Neural progenitor cell (in vitro differentiated cells): ENCODE measurements at places on chromosomes 3 and 15.

- DNase-seq, result no peak
Observed at GRCh38 chr15:66169023-66169422, 84.5 kb downstream of the MEGF11 start.

- no peak for DNase-seq
Observed at GRCh38 chr15:87245592-87245991, 1010.9 kb downstream of the NTRK3 start.

GRCh38 chr3:1374471-1374870 is 281.6 kb downstream of the CNTN6 start:
- DNase-seq, result peak; percentile 67

GRCh38 chr3:127822682-127823425 is 539 bp upstream of the MGLL start:
- DNase-seq, result peak; percentile 66

GRCh38 chr3:184361932-184362667 is 590 bp downstream of the POLR2H start:
- DNase-seq, result peak; percentile 78

DNA sequence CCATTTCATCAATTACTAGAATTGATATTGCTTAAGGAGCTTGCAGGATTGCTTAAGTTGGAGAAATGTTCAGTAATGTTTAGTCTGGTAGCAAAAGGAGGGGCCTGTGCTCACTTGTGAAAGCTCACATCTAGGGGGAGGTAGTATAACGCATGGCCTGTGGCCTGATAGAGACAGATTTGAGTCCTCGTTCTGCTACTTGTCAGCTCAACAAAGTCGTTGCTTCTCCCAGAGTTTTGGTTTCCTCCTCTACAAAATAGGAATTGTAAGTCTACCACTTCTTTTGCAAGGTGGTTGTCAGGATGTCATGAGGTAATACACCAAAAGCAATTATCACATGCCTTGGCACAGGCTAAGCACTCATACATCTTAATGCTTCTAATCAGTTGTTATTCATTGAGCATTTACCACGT is 1.3 kb downstream of the ST3GAL6 start:
- no peak for DNase-seq

DNA sequence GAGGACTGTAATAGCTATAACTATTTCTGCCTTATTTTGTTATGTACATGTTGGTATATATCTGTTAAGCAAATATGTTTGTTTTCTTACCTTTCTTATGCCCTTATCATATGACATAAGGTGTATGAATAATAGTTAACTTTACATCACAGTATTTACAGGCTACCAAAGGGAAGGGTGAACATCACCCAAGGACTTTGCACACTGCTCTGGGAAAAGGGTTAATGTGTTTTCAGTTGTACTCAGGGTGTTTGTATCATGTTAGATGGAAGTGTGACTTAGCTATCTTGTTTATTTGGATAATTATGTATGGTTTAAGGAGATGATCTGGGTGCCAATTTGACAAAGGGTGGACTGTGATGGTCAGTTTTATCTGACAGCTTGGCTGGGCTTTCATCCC is 60.3 kb downstream of the LSM3 start:
- no peak for DNase-seq

- no peak for DNase-seq
Observed at GRCh38 chr15:51137024-51137423, 42.3 kb upstream of the TNFAIP8L3 start.

DNA sequence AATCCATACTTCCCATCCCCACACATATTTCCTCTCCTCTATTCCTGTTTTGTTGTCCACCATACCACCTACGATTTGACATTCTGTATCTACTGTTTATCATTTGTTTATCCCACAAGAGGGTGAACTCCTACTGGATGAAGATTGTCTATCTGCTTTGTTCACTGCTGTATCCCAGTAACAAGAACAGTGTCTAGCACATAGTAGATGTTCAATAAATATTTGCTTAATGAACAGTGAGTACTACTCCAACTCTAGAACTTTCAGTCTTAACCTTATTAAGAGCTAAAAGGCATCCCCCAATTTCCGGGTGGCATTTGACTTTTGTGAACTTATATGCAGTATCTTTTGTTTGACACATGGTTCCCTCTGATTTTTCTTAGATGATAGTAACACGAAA is 1.3 kb downstream of the PYGO1 start:
- DNase-seq, result no peak
